ENCODE measurements at places on chromosomes 3 and 15.

DNA sequence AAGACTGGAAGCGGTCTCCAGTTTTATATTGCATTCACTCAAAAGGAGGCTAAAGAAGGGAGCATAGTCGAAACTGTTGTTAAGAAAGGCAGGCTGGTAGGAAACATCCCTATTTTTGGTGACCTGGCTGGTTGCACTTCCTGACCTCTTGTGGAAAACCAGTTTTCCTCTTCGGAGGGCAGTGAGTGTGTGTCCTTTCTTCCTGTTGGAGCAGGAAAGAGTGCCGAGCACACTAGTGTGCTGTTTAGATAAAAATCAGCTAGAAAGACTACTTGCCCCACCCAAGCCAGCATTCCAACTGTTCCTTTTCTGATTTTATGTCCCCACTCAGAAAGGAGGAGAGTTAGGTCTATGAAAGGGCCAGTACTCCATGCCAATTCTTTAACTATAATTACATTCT lies 65.1 kb upstream of the CCR4 start:
- DNase-seq: no peak

DNA sequence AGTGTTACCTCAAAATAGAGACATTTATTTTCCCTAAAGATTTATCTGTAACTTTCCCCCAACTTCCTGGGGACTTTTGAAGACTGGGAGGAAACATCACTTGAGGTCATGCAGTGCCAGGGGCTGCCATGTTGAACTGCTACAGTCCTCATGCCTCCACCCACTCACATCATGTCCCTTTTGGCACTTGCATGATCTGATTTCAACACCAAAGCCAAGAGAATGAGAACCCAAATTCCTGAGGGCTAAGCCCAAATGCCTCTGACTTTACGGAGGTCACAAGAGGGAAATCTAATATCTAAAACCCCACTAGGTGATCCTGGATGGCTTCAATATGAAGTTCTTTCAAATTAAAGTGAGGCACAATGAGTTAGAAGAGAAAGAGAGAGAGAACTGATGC lies 213.1 kb downstream of the NTRK3 start:
- DNase-seq: no peak

GRCh38 chr3:17546500-17547255 lies 195.8 kb downstream of the TBC1D5 start:
- no peak for DNase-seq

DNA sequence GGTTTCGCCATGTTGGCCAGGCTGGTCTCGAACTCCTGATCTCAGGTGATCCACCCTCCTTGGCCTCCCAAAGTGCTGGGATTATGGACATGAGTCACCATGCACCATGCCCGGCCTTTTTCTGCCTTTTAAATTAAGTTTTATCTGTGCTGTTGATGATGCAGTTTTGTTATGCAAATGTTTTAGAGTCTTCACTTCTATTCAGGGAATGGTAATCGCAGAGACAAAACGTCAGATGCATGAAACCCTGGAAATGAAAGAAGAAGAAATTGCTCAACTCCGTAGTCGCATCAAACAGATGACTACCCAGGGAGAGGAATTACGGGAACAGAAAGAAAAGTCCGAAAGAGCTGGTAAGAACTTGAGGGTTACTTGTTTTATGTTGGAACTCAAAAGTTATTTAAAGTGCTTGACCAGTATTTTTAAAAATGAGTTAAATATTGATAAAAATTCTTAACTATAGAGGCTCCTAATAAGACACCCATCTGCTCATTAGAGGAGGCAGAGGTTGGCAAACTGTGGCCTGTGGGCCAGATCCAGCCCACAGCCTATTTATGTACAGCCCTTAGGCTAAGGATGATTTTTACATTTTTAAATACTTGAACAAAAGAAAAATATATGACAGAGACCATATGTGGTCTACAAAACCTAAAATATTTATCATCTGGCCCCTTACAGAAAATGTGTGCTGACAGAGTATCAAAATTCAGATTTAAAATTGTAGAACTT lies 127.8 kb upstream of the LRRFIP2 start:
- DNase-seq: no peak

GRCh38 chr3:41768363-41768762 lies 193.5 kb downstream of the ULK4 start:
- no peak for DNase-seq

- DNase-seq: no peak
Observed at GRCh38 chr15:64151727-64152506, at the start of gene SNX22. SNX22 (plus strand) TSS chr15:64151731; CDS start chr15:64151776, 45 bp downstream.

DNA sequence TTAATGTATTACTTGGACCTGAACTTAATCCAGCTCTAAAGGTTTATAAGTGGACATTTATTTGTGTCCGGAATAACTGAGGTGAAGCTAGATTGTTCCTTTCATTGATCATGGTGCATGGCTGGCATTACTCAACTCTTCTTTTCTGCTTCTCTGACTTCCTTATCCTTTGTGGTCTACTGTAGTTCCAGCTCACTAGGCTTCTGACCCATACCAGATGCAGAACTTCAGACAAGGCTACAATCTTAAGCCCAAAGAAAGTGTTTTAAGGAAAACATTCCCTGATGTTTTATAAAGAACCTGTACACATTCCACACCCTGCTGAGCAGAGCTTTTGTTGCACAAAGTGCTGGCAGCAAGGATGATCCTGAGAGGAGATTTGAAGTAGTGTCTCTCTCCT lies 250.8 kb upstream of the TGFBR2 start:
- no peak for DNase-seq

DNA sequence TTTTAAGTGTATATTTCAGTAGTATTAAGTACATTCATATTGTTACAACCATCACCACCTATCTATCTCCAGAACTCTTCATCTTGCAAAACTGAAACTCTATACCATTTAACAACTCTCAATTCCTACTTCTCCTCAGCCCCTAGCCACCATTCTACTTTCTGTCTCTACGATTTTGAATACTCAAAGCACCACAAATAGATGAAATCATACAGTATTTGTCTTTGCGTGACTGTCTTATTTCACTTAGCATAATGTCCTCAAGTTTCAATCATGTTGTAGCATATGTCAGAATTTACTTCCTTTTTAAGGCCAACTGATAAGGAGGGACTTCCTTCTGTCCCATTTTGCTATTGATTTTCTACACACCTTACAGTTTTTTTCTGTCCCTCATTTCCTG lies 593.3 kb downstream of the FHIT start:
- no peak for DNase-seq

DNA sequence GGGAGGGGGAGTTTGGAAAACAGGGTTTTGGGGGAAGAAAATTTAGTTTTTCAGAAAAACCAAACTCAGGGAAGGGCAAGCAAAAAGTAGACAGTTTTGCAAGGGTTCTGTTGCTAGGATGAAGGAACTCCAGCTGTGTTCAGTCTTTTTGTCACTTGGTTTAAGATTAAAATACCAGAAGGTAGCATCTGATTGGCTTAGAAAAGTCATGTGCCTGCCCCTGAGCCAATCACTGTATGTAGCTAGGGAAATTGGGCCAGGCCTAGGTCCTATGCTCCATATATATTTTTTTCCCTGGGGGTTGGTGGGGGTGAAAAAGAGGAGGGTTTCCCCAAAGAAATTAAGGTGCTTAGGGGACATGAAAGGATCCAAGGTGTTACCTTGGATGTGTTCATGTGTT lies 24.3 kb downstream of the CLDN11 start:
- DNase-seq: no peak

DNA sequence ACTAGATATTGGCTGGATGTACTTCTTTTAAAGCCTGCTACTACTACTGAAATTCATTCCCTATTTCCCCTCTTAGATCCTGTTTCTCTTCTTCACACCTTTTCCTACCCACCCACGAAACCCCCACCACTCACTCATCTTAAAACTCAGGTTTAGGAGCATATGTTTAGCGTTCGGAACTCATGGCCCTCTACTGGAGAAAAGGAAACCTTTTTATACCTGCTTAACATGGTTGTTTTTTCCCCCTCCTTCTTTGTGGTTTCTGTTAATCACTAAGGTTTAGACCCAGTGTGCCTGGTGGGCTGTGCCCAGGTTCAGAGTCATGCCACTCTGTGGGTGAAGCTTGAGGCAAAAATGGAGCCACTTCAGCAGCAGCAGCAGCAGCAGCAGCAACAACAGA lies 2.6 kb downstream of the ARID3B start:
- no peak for DNase-seq

DNA sequence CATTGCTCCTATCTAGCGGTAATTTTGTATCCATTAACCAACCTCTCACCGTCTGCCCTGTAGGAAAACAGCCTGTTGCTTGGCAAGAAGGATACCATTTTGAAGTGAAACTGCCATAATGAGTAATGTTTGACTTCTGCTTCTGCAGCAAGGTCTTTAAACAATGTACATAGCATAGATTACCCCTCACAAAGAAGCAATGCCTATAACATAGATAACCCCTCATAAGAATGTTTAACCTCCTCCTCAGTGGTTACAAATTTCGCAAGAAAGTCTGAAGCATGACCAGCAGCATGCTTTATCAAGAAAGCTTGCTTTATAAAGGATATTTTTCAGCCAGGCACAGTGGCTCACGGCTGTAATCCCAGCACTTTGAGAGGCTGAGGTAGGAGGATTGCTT lies 61.2 kb upstream of the MFGE8 start:
- no peak for DNase-seq

DNA sequence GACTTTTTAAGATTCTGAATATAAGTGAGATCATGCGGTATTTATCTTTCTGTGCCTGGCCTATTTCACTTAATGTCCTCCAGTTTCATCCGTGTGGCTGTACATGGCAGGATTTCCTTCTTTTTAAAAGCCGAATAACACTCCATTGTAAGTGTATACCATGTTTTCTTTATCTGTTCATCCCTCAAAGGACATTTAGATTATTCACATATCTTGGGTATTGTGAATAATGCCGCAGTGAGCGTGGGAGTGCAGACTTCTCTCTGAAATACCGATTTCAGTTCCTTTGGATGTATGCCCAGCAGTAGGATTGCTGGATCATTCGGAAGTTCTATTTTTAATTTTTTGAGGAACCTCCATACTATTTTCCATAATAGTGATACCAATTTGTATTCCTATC lies 136.1 kb downstream of the APBA2 start:
- DNase-seq: no peak

DNA sequence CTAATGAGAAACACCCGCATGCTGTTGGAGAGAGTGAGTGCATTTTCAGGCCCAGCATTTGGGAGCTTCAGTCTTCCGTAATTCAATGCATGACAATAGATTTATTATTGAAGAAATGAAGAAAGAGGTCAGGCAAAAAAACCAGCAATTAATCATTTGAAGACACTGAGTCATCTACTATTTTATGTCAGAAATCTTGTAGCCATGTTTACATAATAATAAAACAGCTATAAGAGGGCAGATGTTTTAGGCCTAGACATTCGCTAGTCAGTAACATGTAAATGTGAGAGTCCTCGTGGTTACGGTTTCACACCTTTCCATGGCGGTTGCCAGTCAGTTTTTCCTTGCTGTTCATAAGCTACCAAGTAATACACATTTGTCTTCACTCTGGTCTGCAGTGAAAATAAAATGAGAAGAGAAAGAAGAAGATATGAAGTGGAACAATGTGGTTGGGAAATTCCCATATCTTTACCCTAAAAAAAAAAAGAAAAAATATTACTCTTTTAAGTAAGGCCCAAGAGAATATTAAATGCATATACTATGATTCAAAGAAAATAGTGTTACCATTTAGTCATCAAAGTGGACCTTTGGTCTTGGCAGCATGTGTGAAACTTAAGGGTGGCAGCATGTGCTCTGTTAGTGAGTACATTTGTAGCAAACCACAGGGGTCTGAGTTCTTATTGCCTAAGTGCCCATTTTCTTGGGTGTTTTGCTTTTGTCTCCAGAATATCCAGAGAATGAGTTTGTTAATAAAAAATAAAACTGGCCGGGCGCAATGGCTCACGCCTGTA lies 140.5 kb upstream of the TBL1XR1 start:
- DNase-seq: no peak

Data from retinal pigment epithelial cell (primary cell).